ENCODE measurements at places on chromosomes 12 and 14. TPM values are rescaled to one million over a fixed set of nuclear protein-coding genes. Genes with fewer than 3 reads are reported as not detected.
A peak's percentile ranks its signal among the peaks of the same experiment; 100 is the strongest.

- peak; percentile 62 for DNase-seq
These were observed 4.7 kb upstream of the TUBA1C start for GRCh38 chr12:49260166-49260565.

- DNase-seq = peak; percentile 17
These were observed 10.2 kb downstream of the KCNH3 start for GRCh38 chr12:49548822-49549648.

- DNase-seq = peak; percentile 75
These were observed 39.7 kb downstream of the PSMA6 start for GRCh38 chr14:35331605-35332516.

- DNase-seq = peak; percentile 80
These were observed 88.4 kb downstream of the BBS10 start for GRCh38 chr12:76259660-76260389.

The SLC22A17 gene
- total RNA-seq = 14.8 TPM

The C12orf54 gene
- total RNA-seq = not detected

The OLR1 gene
- 9.3 TPM for total RNA-seq

The SSPN gene
- 11.6 TPM for total RNA-seq

The KRT6C gene
- not detected for total RNA-seq

All from fibroblast of villous mesenchyme (primary cell).